ENCODE measurements at places on chromosomes 2 and 18.

DNA sequence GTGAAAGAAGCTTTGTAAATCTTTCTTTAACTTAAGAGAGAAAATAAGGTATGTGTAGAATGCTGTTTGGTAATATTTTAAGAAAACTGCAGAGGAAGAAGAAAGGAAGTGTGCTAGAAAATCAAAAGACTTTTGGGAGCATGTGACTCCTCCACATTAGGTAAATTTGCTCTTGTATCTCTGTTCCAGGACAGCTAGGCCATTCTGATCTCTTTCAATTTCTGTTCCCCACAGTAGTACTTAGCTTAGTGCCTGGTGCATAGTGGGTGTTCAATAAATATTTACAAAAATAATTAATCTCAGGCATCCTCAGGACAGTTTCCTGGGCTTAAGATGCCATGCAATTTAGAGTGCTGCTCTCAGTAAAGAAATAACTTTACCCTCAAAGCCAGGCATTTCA is 105.0 kb downstream of the GPD2 start:
- DNase-seq: no peak

- DNase-seq: no peak
Measured at GRCh38 chr2:45533771-45534170, 77.3 kb downstream of the SRBD1 start.

DNA sequence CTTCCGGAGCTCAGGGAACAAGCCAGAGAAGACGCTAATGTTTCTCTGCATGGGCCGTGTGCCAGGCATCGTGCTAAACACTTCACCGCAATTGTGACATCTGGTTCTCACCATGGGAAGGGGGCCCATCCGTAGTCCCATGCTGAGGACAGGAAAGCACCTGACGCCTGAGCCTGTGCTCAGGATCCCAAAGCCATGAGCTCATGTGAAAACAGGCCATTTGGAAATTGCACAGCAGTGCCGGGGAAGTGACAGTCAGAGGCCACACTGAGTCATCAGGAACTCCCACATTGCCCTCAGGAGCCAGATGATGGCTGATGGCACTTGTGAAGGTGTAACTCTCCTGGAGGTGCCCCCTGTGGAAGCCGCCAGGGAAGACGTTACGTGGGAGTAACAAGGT is 141.0 kb downstream of the INHBB start:
- DNase-seq: no peak

GRCh38 chr2:45930396-45930792 is 278.9 kb downstream of the PRKCE start:
- DNase-seq: peak; percentile 80

GRCh38 chr2:216344950-216345300 is 27.4 kb downstream of the MARCHF4 start:
- no peak for DNase-seq

DNA sequence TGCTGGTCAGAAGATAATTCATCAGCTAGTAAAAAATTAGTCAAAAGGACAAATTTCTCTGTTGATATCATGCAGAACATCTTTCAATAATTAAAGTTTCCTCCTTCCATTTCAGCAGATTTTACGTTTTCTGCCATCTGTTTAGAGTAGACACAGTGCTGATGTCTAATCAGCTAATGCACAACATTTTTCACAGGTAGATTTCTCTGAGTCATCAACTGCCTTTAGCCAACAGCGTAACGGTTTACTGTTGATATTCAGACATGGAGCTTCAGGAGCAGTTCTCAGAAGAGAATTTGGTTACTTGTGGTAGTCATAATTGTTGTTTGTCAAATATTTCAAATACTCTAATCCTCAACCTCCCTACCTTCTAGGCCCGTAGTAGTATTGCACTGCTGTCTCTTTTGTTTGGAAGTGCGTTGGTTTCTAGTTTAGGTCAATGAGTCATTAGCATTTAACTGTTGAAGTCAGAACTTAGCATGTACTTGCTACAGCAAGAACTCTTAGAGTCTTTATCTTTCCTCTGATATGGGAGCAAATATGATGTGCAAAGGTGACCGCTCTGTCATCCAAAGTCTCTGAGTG is 86.8 kb upstream of the TFPI start:
- no peak for DNase-seq

- DNase-seq: no peak
Measured at GRCh38 chr2:2694746-2695145, 363.7 kb upstream of the MYT1L start.

DNA sequence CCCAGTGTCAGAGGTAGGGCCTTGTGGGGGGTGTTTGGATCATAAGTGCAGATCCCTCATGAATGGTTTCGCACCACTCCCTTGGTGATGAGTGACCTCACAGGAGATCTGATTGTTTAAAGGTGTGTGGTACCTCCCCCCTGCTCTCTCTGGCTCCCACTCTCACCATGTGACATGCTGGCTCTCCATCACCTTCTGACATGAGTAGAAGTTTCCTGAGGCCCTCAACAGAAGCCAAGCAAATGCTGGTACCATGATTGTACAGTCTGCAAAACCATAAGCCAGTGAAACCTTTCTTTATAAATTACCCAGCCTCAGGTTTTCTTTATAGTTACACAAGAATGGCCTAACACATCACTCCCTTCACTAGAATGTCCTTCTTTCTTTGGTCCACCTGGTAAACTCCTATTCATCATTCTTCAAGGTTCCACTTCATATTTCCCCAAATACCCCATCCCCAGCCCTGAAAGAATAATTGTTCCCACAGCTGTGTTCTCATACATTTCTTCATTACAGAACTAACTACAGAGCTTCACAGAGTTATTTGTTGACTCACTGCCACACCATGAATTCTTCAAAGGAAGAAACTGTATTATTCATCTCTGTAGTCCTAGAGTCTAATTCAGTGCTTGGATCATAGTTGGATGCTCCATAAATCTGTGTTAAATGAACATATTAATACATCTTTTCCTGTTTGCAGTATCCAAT is 81.2 kb upstream of the STK17B start:
- DNase-seq: no peak

- no peak for DNase-seq
Measured at GRCh38 chr18:58136879-58137278, 92.9 kb downstream of the NEDD4L start.

DNA sequence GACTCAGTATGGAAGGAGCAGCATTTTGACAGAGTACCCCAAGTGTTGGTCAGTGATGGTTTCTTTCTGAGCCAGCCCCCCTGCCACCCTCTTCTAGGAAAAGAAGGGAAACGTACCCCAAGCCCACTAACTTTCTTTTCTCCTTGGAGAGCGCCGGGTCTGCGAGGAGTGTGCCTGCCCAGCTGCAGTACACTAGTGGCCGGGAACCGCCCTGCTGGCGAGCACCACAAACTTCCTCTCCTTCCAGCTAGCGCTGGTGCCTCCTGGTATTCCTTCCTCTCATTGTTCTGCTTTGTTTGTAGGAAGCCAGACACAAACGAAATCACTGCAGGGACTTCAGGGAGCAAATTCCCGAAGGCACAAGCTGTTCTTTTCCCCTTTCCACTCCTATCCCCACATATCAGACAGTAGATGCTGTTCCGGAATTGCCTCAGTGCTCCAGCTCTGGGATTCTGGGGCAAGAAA is 1.8 kb downstream of the CCDC85A start:
- peak; percentile 45 for DNase-seq

All from NCI-H510A treated with DMSO at 0.1 percent for 48 hours (cell line).